ENCODE measurements at places on chromosomes 12 and 14.

- no peak for DNase-seq
Measured at GRCh38 chr14:105198588-105198987, 17.5 kb upstream of the NUDT14 start.

- DNase-seq = no peak
Measured at GRCh38 chr12:52063981-52064649, 5.7 kb upstream of the ATG101 start.

GRCh38 chr14:38290601-38291188 lies 34.8 kb upstream of the CLEC14A start:
- no peak for DNase-seq

DNA sequence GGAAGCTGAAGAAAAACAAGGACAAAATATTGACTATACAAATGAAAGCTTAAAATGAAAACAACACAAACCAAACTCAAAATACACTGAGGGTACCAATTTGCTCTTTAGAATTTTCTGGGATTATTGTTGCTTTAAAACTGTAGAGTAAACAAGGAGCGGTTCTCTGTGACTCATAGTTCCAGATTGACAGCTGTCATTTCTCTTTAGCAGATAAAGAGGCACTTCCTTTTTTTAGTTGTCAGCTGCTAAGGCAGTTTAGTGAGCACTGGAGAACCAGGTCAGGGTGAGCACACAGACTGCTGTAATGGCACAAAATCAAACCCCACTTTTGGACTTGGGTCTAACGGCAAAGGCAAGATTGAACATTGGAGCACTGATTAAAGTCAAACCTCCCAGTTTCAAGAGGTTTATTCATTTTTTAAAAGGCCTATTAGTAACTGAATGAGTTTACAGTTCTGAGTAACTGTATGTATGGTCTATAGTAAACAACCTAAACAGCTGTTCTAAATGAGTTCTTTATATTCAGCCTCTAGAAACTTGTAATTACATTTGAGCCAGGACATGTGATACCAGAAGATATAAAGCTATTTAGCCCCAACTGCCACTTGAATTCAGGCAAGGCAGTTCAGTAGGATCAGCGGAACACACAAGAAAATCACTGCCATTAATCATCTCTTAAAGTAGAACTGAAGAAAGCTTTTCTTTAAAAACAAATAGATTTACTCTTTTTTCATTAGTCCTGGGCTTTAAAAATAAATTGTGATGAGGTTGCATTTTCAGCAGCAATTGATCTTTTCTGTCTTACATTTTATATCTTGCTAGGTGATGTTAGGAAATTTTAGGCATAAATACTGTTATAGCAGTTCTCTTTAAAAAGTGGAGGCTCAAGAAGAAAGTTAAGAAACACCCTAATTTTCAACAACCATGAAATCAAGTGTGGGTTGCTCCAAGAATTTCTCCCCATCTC lies 71.7 kb upstream of the PRICKLE1 start:
- DNase-seq = no peak

- DNase-seq = peak; percentile 55
Measured at GRCh38 chr14:49879646-49880204, 13.2 kb upstream of the ARF6 start.

DNA sequence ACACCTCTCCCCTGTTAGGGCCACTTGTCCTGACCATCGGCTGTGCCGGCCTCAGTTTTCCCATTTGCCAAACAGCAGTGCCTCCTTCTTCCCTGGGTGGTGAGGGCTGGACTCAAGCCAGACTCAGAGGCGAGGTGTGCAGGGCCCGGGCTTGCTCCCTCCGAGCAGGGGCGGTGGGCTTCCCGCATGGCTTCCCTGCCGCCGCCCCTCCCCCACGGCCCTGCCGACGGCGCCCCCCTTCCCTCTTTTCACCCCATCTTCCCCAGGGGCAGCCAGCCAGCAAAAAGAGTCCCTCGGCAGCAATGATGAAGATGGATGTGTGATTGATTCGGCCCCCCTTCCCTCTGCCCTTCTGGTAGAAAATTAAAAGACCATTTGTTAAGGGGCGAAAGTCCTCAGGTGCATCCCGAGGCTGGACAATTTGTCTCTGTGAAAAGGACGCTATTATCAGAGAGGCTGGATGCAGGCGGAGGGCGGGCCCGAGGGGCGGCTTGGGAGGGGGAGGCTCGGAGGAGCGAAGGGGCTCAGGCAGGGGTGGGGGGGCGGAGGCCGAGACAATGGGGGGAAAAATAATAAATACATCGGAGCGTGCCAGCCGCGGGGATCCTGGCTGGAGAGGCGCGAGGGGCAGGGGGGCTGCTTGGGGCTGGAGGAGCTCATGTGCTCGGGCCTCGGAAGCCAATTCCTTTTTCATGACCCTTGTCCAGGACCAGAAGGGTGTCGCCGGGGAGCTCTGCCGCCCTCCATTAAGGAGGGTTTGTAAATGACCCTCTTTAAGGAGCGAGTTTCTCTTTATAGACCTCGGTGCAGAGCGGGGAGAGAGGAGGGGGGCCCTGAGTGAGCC lies 48.0 kb upstream of the LHX5 start:
- no peak for DNase-seq

DNA sequence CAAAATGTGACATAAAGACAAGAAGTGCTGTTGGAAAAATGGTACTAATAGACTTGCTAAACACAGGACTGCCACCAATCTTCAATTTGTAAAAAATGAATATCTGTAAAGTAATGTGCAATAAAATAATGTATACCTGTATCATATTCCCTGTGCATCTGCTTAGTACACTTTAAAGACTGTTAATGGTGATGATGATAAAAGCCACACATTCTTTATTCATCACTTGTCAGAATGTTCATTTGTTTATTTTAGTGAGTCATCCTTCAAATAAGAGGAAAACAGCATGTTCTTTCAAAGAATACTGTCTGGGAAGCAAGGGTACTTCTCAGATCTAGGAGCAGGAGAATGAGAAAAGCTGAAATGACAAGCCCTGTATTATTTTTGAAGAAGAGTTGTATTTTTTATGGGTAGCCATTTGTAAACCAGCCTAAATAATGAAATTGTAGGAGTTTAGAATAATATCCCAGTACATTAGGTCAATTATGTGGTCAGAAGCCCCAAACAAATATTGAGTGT lies 78.3 kb upstream of the PSMA6 start:
- no peak for DNase-seq

DNA sequence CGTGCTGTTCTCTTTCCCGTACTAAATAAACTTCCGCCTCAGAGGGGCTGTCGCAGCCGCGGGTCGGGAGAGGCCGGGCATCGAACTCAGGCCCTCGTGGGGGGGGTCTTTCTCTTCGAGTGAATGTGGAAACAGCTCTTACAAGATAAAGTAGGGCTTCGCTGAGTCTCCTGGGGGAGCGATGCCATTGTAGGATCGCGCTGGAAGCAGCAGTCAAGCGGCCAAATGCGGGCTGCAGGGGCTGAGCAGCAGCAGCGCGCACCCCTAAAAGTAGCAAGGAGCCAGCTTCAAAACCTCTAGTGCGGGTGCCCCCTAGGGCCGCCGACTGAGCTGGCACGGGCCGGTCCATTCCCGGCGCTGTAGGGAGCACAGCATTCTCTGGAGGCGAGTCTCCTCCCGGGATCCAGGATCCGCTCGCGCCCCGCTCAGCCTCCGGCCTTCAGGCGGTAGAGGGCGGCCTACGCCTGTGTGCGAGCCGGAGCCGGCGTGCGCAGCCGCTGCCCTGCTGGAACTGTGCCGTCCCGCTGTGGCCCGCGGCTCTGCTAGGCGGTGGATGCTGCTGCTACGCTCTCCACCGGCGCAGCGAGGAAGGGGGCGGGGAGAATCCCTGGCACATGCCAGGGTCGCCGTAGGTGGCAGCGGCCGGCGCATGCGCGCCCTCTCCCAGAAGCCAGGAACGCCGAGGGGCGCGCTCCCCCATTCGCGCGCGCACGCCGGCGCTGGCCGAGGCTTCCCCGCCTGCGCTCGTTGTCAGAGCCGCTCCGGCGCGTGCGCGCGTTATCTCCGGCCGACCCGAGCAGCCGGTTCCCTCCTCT lies at the start of gene FUT8:
Gene FUT8 (plus strand): TSS at position 699 of the 815 bp plus-strand sequence. CDS start 148,834 bp downstream, outside the sequence.
- DNase-seq = peak; percentile 93

- no peak for DNase-seq
Measured at GRCh38 chr12:12210983-12211382, 55.9 kb downstream of the LRP6 start.

DNA sequence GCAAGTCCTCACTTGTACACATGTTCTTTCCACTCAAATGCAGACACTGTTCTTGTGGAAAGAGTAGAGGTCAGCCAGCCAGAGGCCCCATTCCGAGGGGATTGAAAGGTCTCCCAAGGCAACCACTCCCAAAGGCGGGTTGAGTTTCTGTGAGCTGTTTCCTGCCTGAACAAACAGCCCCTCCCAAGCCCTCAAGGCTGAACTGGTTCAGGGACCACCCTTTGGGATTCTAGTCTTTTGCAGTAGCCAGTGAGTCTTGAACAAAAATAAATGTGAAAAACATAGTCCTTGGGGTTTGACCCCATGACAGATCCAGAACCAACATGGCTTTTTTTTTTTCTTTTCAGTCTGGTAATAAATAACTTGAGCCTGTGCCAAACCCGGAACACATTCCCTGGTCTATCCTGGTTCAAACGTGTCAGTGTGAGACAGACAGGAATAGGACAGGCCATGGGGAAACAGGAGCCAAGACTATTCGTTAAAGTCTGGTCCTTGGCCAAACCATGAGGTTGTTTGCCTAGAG lies 17.6 kb upstream of the STK38L start:
- no peak for DNase-seq

GRCh38 chr12:50039151-50039835 lies 14.0 kb upstream of the RACGAP1 start:
- peak; percentile 94 for DNase-seq

DNA sequence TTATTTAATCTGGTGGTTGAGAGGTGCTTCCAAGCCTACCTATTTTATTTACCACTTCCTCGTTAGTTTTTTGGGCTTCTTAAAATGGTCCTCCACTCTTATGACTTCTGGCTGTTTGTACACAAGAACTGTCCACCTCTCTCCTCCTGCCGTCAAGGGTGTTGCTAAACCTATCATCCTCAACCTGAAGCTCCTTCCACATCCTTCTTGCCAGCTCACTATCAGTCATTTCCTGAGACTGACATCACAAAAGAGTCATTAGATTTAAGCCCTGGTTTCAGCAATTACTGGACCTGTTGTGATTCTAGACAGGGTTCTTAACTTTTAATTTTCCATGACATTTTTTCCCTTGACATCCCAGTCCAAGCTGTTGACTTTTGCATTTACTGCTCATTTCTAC lies 91.9 kb downstream of the BICD1 start:
- no peak for DNase-seq

GRCh38 chr12:55925371-55925770 lies 2.3 kb downstream of the PYM1 start:
- DNase-seq = no peak

DNA sequence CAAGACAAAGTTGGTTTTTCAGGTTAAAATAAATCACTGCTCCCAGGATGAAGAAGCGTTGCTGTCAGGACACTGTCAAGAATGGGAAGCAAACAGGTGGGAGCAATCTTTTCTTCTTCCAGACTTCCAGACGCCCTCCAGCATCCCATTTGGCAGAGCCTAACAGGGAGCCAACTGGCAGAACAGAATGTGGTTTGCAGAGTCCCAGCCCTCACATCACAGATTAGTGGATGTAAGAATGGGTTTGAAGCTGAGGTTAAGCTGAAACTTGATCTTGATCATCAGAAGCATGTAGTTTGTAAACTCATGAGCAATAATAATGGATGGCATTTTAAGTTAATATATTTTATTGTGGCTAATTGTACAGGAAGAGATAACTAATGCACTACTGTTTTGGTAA lies 636.4 kb downstream of the SLC6A15 start:
- DNase-seq = no peak

DNA sequence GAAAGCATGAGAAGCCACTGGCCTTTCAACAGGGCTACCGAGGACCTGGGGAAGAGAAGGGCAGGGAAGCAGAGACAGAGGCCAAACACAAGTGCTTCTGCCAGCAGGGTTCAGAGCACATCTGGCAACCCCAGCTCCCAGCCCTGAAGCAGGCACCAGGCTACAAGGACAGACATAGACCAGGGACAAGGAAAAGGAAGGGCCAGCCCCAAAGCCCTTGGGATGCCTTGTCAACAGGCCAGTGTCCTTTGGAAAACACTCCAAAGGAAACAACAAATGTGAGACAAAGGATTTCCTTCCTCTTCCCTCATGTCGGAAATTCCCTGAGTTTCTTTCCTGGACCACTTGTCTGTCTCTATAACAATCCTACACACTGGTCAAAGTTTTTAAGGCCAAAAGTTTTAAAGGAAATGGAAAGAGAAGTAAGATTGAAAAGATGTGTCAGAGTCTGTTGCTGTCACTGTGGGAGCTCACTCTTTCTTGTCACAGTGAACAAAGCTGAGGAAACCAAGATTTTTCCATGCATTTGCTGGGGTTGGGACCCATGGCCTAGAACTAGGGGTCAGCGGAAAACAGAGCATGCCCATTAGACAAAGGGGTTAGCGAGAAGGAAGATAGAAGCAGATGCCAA lies 59.4 kb downstream of the TTC9 start:
- DNase-seq = no peak

- no peak for DNase-seq
Measured at GRCh38 chr12:22477166-22477893, 67.0 kb downstream of the C2CD5 start.

DNA sequence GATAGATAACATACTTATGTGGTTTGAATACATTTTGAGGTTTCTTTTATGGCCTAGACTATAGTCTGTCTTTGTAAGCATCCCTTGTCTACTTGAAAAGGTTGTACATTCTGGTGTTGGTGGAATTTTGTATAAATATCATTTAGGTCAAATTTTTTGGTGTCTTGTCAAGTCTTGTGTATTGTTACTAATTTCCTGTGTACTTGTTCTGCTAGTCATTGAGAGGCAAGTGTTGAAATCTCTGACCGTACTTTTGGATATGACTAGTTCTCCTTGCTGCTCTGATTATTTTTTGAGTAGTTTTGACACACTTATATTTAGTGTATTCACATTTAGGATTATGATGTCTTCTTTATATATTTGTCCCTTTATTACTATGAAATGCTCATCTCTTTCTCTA lies 219.6 kb downstream of the CCDC91 start:
- DNase-seq = no peak

GRCh38 chr12:112216223-112216622 lies 90.9 kb downstream of the TRAFD1 start:
- no peak for DNase-seq

- no peak for DNase-seq
Measured at GRCh38 chr12:50803230-50803875, 39.4 kb upstream of the TMPRSS12 start.

DNA sequence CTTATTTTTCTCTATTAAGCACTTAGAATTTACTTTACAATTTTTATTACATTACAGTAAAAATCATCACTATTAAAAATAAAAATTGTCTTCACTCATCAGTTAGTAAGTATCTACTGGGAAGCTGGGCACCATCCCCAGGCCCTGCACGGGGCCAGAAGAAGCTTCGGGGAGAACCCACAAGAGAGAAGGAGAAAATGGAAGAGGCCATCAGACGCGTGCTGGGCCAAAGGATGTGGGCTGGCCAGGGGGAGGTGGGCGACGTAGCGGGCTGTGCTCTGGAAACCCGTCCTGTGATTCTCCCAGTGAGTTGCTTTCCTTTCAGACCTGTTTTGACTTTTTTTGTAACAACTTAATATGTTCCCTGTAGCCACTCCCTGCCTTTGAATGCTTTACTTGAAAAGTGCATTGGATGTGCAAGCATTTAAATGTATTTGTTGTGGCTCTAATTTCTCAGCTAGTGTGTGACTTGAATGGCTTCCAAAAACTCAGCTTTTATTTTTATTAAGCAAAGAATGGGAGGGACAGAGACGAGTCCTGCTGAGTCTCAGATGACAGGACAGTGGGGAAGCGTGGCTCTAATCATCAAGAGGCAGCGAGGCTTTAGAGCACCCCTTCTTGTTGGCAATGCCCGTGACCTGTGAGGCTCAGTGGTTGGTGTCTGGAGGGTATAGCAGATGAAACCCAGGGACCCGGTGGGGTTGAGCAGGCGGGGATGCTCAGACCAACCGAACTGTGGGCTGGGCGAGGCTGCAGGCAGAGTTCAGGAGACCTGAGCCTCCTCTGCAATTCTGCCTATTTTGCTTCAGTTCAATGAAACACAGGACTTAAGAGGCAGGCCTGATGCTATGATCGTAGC lies 38.8 kb downstream of the SYNE3 start:
- no peak for DNase-seq
